ENCODE measurements at places on chromosomes 4 and X.

DNA sequence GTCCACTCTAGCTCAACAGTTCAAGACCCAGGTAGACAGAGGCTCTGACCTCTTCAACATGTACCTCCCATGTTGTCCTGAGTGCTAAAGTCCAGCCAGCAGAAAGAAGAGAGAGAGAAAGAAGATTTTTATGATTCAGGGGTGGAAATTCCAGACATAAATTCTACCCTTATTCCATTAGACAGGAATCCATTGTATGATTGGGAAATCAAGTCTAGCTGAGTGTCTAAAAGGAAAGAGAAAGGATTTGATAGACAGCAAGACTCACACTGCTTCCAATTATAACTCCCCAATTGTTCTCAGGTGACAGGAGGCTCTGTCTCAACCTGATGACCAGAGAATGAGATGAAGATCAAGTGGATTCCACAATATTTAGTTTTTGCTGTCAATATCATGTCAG, 27.9 kb upstream of the PGM2 start:
- no peak for DNase-seq

DNA sequence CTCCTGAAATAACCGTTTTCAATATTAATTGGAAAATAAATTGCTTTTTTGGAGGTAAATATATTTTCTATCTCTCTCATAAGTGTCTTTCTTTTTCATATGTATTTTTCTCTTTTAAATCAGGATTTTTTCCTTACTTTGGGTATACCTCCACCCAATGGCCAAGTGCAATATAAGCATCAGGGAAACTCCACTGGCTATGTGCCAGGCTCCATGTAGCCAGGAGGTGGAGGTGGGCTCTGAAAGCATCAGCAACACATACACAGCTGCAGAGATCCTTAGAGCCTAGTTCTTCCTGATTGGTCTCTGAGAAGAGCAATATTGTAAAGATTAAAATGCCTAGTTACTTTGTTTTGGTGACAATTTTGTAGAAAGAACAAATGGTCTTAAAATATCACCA, 3.4 kb downstream of the GABRA2 start:
- DNase-seq: no peak

DNA sequence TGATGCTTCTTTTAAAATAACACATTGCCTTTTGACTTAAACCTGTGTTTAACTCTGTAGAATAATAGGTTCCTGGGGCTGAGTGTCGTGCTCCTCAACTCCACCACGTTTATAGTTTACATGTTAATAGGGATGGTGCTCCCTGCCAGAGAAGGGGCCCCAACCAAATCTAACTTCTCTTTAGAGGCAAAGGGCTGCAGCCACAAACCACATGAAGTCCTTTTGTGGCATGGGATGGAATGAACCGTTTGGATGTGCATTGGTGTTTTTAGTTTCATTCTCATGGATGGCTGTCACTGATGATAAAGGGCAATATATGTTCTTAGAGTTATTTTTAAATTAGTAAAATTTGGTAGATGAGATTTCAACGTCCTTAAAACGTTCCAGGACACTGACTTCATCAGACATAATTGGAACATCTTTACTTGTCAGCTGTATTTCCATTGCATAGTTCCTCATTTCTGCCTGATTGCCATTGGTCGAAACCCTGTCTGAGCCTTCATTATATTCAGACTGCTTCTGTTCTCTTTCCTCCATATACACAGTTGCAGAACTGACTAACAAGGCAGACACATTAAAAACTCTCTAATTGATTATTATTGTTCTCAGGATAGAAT, 60.4 kb upstream of the HPF1 start:
- DNase-seq: no peak

DNA sequence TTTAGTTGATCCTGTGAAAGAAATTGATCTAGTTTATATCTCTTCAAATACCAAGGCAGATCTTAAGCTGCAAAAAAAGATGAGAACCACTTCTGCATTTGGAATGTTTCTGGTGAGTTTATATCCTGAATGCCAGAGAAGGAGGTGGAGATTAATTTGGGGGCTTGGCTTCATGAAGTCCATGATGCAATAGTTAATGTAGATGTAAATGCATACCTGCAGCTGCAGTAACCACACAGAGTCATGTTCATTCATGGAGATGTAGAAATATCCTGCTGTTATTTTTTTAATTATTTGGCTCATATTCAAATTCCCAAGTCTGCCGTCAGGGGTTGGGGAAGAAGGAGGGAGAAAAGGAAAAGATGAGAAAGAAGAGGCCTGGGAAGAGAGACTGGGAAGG, at the start of gene SULT1E1:
Gene SULT1E1, minus strand, starts transcription at position 94 of the 400 bp plus-strand sequence. CDS start 2,501 bp downstream, outside the sequence.
- no peak for DNase-seq

DNA sequence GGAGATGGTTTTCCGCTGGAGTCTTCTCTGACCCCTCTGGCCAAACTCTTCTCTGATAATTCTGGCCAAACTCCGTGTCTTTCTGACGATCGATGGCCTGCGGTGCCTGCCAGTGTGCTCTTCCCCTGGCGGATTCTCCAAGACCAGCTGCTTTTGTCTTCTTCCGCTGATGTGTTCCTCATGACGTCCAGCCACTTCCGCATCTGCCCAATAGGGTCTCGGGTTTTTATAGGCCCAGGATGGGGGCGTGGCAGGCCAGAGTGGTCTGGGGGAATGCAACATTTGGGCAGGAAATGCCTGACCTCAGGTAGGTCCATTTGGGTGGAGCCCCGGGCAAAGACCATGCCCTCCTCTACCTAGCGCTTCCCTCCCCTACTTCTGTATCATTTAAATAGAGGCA, 1542.1 kb downstream of the STIM2 start:
- no peak for DNase-seq

GRCh38 chrX:1391707-1392375, at the start of gene SLC25A6:
TSS of gene SLC25A6 (minus strand) at chrX:1392113. CDS start at chrX:1392009, 104 bp downstream.
- DNase-seq: no peak

DNA sequence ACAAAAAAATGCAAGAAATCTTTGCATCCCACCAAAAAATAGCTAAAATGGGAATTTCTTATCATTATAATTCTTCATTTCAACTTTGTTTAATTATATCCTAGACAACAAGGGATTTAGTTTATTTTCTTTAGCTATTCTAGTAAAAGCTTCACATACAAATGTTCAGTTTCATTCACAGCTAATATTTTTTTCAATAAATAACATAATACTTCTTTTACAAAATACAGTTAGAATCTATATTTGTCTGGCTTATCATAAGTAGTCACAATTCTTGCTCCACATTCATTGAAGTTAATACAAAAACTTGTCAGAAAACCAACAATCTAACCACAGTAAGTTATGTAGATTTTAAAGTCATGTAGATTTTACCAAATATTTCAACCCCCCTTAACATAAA, 414.4 kb downstream of the FAT4 start:
- DNase-seq: no peak

Measured in NCI-H2029 (cell line).